Activated CD8-positive, alpha-beta memory T cell treated with anti-CD3 and anti-CD28 coated beads for 4 hours (primary cell): ENCODE measurements at places on chromosomes 5 and 9.

DNA sequence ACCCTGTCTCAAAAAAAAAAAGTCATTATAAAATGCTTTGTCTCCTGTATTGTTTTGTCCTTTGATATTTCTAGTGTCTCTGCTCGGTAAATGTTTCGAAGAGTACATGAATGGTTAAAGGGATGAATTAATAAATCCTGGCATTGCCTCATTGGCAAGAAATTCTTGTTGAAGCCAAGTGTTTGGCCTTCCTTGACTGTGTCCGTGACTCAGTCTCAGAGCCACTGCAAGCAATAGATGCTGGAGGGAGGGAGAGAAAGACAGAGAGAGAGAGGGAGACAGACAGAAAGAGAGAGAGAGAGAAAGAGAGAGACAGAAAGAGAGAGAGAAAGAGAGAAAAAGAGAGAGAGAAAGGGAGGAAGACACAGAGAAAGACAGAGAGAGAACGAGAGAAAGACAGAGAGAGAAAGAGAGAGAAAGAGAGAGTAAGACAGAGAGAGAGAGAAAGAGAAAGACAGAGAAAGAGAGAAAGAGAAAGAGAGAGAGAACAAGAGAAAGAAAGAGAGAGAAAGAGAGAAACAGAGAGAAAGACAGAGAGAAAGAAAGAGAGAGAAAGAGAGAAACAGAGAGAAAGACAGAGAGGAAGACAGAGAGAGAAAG is 72.5 kb upstream of the RXRA start:
- DNase-seq, result no peak

GRCh38 chr9:123871781-123872180 is 58.1 kb downstream of the DENND1A start:
- DNase-seq, result no peak

DNA sequence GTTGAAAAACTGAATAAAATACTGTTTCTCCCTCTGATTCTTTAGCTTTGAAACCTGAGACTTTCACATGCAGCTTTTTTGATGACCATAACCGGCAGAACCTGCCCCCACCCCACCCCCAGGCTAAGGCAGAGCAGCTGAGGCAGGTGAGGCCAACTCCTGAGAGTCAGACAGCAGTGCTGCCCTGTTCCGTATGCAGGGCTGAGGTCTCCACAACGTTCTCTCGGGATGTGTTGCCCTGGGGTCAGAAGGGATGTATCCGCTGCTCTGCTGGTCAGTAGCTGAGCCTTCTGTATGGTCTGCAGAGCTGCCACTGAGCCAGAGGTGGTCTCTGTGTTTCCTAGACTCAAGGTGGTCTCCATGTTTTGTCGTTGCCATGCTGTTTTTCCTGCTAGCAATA is 190.5 kb downstream of the AOPEP start:
- DNase-seq, result no peak

DNA sequence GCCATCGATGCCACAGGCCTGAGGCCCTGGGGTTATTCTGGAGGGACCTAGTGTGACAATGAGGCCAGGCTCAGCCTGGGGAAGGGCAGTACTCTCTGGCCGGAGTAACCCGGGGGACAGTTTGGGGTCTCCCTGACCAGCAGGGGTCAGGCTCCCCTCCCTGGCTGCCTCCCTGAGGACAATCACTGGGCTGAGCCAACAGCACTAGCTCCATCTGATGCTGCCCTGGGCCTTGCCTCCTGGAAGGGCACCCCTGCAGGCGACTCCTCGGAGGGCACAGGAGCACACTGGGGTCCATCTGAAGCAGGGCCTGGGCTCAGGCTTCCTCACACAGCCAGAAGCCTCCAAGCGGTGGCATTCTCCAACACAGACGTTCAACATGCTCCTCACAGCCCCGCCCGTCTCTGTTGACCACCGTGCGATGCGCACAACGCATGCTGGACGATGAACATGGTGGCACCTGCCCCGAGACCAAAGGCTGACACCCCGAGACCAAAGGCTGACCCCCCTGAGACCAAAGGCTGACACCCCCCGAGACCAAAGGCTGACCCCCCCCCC is 68.3 kb downstream of the ADAMTS2 start:
- no peak for DNase-seq

DNA sequence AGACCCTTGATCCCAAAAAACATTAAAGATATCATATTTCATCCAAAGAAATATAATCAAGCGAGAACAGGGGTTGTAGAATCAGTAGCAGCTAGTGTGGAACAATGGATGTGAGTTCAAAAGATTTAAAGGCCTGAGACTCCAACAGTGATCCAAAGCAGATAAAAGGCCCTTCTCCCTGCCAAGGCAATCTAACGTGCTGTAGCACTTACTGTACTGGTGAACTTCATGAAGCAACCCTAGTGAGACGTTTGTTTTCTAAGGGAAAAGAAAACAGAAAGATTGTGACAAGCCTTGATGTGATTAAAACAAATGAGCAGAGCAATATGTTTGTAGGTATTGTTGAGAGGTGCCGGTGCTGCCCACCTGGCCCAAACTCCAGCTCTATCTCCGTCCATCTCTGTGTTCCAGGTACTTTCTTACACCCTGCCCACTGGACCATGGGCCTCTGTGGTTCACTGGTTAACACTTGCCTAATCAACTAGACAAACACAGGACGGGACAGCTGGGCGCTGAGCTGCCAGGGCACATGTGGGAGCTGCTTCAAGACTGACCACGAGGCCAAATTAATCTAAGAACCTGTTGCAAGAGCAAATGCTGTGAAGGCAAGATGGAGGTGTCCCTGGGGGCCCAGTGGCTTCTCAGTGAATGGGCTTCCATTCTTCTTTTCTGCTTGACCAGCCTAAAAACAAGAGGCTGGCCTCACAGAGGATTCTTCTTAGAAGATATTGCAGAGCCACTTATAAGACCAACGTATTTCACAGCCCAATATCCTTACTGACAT is 265.5 kb downstream of the CWC27 start:
- DNase-seq, result no peak
